ENCODE measurements at places on chromosomes 6 and 20.

DNA sequence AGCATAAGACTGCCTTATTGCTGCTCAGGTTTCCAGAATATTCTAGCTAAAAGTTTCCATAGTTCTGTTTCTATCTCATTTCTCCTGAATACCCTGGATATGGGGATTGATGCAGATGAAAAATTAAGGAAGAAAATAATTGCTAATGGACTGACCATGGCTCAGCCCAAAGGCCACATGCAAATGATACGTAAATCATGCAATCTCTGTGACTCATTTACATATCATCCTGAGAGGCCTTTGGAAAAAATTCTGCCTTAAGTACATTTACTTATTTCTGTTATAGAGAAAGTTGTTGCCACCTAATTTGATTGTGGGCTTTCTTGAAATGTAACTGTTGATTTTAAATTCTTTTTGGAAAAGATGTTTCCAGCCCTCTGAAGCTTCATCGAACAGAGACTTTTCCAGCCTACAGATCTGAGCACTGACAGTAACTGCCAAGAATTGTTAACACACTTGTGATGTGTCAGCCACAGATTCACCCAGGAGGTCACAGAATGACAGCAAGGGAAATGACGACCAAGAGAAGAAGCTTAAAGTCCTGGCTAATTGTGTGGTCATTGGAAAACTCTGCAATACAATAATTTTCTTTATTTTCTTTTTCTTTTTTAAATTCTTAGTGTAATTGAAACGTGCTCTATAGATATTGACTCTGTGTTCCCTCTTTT lies 174.8 kb downstream of the DOK5 start:
- no peak for DNase-seq

DNA sequence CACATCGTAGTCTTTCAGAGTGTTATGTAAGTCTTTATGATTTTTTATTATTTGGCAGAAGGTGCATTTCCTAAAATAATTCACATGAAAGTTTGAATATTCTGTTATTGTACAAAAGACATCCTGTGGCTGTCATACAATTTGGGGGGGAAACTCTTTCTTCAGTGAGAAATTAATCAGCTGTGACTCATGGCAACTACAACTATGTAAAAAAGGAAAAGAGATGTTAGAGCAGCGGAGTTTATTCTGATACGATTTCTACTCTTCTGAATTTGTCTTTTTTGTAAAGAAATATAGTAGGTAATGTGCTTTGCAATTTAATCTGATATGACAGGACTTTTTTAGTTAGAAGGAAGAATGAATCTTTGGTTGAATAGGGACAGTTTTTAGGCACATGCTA lies 14.2 kb downstream of the COL19A1 start:
- DNase-seq = no peak

DNA sequence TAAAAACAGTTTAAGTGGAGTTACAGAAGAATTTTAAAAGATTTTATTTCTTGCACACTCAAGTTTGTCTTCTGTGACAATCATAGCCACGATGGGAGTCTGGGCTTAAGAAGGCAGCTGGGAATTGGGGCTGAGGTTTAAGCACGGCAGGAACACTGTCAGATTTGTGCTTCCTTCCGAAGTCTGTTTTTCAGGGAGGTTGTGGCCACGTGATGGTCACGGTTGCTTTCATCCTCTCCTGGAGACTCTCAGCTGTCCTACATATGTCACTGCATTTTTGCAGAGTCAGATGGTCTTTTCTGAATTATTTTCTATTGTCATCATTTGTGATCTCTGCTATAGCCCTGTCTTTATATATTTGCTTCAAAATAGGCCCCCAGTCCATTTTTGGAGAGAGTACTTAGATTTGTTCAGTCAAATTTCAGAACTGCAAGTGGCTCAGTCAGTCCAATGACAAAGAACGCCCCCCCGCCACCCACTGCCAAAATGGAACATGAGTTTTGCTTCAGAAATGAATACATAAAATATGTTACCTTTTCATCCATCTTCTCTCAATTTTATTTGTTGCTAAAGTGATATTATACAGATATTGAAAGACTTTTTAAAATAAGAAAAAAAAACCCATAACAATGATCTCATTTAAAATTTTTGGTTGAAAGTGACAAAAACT lies 111.8 kb upstream of the ZFP64 start:
- no peak for DNase-seq

- DNase-seq = no peak
These were observed 435.4 kb upstream of the SOX4 start for GRCh38 chr6:21158149-21158548.

GRCh38 chr6:139695361-139695760 lies 320.9 kb upstream of the CITED2 start:
- no peak for DNase-seq

- DNase-seq = no peak
These were observed 574.9 kb upstream of the CHD6 start for GRCh38 chr20:42193119-42193518.

DNA sequence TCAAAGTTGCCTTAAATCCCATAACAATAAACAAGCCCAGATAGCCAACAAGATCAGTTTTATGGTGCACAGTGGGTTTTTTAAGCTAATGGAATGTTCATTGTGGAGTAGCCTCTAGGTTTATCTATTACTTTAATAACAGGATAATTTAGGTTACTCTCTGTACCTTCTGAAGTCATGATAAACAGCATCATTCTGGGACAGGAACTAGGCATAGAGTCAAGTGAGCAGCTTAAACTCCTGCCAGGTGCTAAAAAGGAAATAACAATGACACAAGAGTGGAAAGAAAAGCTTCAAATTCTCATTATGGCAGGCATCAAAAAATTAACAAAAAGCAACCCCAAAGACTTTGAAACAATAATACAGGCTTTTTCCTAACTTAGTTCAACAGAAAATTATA lies 228.8 kb downstream of the HACE1 start:
- no peak for DNase-seq

DNA sequence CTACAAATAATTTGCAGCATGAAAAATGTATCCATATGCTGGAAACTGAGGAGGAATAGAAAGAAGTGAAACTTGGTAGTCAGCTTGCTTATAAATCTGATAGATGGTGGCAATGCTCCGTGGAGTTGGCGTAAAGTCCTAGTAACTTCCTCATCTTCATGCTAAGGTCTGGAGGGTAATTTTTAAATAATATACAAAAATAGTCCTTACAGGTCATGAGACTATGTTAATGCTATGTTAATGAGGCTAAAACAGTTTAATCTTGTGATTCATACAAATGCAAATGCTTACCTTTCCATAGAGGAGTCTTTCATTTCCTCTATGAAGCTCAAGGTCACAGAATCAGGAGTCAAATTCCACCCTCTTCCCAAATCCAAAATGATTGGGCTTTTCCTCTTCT lies 9.4 kb upstream of the CRIP3 start:
- DNase-seq = no peak

Data from hippocampal formation (tissue), 2 donors.